ENCODE measurements at places on chromosomes 1 and 21. TPM values are rescaled to one million over a fixed set of nuclear protein-coding genes. Genes with fewer than 3 reads are reported as not detected.

DNA sequence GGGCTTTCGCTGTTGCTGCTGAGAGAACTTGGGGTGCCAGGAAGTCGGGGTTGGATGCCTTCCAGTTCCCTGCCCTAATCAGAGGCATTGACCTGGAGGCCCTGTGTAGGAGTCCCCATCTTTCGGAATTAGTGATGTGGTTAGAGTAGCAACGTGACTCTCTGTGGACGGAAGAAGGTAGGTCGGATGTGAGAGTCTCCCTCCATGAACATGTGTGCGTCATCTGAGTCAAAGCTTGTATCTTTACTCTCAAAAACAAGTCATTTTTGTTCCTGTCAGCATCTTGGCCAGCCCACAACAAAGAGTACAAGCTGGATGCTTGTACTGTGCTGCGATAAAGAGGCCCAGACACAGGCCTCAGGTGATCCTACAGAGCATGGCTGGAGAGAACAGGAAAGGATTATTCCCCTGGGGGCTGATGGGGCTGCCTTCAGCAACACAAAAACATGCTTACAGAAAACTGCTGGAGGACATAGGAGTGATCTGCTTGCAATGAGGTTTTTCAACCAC is 31.0 kb upstream of the IL10 start:
- DNase-seq = peak; percentile 36

DNA sequence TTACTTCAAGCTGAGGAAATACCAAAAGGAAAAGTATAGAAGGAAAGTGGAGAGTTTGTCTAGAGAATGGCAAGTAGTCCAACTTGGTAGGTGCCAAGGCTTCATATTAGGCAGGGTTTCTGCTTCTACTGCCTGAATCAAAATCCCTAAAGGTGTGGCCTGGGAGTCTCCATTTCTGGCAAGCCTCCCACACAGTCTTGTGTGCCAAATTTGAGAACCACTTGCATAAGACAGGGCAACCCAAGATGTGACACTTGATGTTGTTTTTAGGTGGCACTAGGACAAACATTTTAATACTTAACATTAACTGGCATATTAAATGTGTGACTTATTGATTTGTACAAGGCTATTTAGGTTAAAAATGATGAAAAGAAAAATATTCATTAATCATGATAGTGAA is 60.1 kb downstream of the ATG4C start:
- no peak for DNase-seq

- no peak for DNase-seq
Observed at GRCh38 chr1:100009458-100009857, 39.7 kb downstream of the SLC35A3 start.

DNA sequence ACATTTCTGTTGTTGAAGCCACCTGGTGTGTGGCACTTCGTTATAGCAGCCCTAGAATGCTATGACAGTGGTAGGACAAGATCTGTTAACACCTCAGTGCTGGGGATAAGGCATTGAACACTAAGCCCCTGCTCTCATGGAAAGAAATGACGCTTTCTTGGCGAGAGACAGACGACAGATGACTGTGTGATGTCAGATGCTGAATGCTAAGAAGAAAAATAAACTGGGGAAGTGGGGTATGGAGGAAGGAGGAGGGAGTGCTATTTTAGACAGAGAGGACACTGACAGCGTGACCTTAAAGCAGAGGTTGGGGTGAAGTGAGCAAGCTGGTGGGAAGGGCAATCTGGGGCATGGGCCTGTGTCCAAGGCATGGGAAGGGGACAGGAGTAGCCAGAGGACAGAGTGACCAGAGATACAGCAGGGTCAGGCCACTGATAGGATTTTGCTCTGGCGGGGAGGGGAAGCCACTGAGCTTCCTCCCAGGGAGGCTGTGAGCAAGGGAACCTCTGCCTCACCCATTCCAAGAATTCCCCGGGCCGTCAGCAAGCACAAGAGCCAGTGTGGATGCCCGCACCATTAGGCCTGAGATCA is 15.2 kb downstream of the DOP1B start:
- no peak for DNase-seq

GRCh38 chr21:26112127-26112742 is 58.3 kb downstream of the APP start:
- no peak for DNase-seq

MNDA gene
- 3.8 TPM for total RNA-seq

All from mucosa of gallbladder (tissue), 1 donor.